ENCODE measurements at places on chromosomes 1 and 21.

DNA sequence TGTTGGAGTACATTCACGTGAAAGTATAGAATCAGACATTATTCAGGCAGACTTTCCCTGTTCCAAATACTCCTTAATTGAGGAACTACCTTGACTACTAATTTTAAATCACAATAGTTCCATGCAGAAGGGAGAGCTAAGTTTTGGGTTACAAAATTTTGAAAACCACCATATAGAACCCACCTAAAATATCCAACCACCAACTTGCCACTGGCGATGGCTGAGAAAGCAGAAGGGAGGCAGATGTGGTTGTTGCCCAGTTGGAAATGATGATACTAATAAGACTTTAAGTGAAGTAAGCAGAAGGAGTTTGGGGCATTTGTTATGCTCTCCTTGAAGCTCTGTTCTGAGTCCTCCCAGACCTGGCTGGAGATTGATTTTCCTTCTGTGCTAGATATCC lies 190.7 kb downstream of the HLX start:
- no peak for DNase-seq

- DNase-seq: no peak
Observed at GRCh38 chr1:29469457-29469856, 233.1 kb downstream of the PTPRU start.

DNA sequence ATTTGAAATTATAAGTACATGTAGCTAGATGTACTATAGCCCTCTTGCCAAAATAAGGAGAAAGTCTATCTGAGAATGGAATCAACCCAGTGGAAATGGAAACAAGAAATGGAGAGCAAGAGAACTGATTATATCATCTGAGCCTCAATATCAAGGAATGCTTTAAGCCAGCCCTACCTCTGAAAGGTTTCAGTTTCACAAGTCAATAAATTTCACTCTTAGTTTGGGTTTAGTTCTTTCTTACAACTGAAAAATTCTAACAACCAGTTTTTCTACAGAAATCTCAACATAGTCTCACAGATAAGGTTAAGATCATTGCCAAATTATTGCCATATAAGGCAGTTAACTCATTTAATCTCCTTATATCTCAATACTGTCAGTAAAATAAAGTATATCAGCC lies 80.0 kb downstream of the EPS15 start:
- no peak for DNase-seq

GRCh38 chr21:28674763-28675162 lies 317.9 kb downstream of the LTN1 start:
- DNase-seq: no peak

DNA sequence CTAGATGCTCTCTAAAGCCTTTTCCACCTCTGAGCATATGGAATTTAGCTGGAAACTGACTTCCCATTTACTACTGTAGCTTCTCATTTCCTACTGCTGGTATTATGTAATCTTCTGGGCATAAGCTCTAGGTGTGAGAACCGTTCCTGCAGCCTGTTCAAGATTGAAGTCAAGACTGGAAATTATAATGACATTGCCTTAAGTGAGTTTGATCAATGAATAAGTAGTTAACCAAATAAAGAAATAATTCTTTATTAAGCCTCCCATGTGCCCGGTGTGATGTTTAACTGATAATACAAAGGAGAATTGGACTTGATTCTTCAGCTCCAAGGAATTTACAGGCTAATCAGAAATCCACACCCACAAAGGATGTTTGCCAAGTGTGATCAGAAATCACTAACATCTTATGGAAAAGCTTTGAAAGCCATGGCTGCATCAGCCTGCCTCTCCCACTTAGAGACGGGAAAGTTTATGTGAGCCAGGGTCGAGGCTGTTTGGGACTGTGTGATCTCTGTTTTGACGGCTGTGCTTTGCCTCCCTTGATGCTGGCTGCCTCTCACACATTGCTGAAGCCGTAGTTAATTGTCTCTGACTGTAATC lies 36.4 kb upstream of the PRELP start:
- DNase-seq: no peak

DNA sequence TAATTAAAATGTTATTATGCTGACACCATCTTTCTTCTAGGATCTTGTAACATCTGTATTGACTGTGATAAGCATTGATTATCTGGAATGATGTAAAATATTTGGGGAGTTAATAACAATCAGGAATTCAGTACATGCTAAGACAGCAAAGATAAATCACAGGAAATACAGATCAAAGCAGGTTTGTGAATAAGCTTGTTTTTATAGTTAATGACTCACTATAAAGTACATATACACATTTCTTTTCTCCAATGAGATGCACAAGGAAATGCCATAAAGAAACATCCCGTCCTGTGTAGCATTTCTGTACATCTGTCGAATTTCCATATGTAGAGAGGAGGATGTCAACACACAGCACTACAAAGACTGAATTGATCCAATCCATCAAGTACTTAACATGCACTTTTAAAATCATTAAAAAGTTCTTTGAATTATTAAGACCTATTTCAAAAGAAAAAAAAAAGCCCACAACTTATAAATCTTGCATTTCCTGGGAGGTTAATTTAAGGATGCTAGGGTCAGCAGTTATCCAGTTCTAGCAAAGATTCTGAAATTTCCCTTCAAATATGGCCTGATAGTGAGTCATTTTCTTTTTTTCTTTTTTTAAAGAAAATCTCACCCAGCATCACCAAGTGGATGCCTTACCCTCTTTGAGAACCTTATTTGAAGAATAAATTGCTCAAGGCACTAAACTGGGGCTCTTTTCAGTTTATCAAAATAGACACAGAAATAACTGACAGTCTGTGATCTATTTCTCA lies 243.2 kb upstream of the NR5A2 start:
- DNase-seq: no peak

- DNase-seq: no peak
Observed at GRCh38 chr1:184637664-184638240, 116.9 kb downstream of the EDEM3 start.

DNA sequence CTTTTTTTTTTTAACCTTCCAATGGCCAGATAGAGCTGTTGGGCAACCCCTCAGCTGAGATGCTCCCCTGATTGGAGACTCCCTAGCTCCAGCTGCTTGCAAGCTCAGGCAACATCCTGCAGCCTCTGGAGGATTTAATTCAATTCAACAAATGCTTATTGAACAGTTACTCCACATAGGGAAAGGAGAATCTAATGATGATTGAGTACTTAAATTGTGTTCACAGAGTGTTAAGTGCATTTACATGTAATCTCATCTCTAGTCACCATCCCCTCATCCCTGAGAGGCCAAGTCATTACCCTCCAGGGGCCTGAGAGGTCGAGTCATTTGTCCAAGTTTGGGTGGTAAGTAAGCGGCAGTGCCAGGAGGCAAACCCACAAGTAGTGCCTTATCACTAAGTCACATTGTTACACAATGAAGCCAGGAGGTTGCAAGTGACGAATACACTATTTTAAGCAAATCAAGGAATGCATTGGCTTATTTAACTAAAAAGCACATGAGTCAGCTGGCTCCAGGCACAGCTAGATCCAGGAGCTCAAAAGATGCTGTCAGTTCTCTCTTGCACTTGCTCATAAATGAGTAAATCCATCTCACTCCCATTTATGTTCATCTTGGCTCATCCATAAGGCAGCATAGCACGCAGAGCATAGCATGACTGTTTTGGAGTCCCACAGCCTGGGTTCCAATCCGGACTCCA lies 64.3 kb downstream of the OPTC start:
- no peak for DNase-seq

DNA sequence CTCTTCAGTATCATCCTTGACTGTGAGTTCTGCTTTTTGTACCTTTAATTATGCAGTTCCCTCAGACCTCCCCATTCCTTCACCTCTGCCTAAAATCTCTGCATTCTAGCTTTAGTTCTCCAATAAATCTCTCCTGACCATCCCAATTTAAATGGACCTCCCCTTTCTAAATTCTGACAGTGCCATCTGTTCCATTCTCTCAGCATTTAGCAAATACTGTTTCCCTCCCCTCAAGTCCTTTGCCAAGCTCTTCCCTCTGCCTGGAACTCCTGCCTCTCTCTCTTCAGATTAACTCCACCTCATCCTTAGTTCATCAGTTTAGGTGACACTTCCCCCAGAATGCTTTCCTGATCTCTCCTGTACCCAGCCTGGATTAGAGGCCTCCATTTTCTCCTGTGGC lies 54.0 kb upstream of the JUN start:
- DNase-seq: no peak

DNA sequence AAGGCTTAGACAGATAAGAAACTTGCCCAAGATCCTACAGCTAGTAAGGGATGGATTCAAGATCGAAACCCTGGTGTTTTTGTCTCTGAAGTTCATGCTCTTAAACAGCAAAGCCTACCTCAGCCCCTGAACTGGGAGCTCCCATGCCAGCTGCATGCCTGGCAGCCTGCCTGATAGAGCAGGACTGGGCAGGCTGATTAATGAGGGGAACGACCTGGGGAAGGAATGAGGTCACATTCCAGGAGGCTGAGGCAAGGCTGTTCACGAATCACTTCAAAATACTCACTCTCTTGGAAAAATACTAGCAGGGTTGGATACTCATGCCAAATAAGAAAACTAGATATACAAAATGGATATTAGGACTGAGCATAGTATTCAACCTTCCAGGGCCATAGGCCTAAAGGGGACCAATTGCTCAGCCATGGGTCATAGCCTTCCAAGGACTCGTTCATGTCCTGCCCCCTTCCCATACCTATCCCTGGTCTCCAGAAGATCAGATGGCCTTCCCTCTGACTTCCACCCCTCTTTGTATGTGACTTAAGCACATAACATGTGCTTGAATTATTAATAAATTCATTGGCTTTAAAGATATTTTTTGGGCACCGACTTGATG lies 15.6 kb upstream of the TACSTD2 start:
- DNase-seq: no peak

DNA sequence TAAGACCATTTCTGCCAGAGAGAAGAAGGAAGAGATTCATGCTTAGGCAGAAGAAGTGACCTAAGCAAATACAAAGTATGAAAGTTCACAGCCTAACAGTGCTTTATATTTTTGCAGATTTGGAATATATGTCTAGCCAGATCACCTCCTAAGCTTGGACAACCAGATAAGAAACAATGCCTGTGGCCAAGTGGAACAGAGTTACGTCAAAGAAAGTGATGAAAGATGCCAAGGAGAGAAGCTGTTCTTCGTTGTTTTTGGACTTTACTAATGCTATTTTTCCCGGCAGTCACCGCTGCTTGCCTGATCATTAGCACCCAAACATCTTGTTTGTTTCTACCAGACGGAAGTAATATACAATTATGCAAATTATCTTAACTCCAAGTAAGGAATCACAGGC lies 489.2 kb upstream of the C1orf87 start:
- DNase-seq: no peak

- no peak for DNase-seq
Observed at GRCh38 chr1:177848577-177848976, 121.3 kb downstream of the SEC16B start.

DNA sequence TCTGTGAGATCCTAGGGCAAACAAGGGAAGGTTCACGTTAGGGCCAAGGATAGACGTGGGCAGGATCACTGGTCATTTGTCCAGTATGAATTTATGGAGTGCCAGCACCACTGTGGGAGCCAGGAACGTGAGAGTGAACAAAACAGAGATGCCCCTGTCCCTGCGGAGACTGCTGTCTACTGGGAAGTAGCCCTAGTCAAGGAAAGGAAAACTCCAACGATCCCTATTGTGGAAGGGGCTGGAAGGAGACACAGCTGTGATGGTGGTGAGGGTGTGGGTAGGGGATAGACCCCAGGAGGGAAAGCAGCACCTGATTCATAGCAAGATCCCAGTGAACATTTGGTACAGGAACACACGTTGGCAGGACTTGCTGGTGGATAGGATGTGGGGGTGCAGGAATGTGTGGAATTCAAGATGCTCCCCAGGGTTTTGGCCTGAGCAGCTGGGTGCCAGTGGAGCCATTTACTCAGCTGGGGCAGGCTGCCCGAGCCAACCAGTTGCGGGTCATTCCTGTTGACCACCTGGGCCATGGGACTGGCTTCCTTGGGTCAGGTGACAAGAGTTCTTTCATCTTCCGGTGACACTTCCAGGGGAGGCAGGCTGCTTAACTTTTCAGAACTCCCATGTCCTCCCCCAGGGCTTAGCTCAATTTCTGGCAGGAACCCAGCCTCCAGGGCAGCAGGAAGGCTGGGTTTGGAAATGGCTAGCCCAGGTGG lies 1.2 kb upstream of the ATP13A2 start:
- no peak for DNase-seq

DNA sequence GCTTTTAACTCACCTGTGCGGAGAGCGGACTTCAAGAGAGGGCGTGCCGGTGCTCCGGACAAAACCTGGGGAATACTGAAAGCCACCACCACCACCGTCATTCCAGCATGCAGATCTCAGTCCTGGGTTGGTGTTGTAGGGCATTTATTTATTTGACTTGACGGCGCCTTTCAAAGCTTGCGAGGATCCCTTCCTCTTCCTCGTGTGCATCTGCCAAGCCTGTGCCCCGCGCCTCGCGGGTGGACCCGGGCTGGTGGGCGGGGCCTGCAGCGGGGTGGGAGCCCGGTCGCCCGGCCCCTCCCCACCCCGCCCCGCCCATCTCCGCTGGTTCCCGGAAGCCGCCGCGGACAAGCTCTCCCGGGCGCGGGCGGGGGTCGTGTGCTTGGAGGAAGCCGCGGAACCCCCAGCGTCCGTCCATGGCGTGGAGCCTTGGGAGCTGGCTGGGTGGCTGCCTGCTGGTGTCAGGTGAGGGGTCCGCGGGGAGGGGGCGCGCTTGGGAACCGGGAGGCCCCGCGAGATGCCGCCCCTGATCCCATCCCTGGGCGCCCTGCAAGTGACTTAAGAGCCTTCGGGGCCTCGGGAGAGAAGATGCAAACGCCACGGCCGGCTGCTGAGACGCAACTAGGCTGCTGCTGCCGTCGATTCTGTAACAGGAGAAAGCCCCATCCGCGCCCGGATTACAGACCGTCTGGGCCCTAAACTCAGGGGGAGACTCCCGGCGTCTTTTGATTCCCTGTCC lies at the start of gene IL10RB:
TSS of gene IL10RB (plus strand) at position 318 of the 739 bp plus-strand sequence. CDS start at position 417, 99 bp downstream.
- DNase-seq: peak; percentile 70

GRCh38 chr1:18315449-18315848 lies 165.3 kb upstream of the KLHDC7A start:
- DNase-seq: no peak

- no peak for DNase-seq
Observed at GRCh38 chr1:60044881-60045280, 28.7 kb downstream of the C1orf87 start.

DNA sequence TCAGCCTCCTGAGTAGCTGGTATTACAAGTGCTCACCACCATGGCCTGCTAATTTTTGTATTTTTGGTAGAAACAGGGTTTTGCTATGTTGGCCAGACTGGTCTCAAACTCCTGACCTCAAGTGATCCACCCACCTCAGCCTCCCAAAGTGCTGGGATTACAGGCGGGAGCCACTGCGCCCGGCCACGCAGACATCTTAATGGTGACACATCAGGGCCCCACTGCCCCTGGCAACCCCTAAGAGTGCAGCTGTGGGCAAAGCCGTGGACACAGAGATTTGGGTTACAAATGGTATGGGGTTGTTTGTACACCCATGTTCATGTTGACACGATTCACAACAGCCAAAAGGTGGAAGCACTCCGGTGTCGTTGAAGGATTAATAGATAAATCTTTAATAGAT lies 29.8 kb downstream of the IFNGR2 start:
- no peak for DNase-seq

Data from T-helper 9 cell (primary cell).